ENCODE measurements at places on chromosomes 12 and 14.

DNA sequence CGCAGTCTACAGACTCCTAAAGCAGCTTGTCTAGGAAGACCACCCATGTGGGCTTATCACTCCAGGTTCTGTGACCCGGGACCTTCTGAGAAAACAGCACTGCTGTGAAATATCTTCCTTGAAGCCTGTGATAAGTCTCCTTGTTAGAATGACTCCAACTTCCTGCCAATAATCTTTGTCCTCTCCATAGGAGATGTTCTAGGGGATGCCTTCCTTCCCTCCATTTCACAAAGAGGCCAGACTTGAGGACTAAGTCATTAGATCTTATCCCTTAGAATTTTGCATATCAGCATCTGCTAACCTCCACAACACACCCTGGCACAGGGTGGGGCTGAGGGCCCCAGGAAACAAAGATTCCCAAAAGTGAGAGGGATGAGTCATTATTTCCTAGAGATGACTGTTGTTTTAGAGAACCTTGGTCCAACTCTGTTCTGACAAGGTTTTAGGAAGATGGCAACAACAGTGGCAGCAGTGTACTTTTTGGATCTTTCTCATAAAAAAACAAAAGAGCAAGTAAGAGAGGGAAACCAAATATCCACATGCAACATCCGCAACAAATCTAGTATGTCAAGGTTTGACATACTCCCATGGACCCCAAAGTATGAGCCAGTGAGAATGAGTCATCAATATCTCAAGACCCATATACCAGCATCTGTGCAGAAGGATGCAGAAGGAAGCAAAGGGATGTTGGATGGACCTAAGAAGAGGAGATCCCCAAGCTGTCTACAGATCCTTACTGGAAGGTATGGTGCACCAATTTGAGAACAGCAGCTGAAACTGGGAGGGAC, 6.0 kb downstream of the LTB4R start:
- peak; percentile 77 for DNase-seq

- no peak for DNase-seq
Measured at GRCh38 chr12:47988073-47989022, 15.9 kb downstream of the COL2A1 start.

DNA sequence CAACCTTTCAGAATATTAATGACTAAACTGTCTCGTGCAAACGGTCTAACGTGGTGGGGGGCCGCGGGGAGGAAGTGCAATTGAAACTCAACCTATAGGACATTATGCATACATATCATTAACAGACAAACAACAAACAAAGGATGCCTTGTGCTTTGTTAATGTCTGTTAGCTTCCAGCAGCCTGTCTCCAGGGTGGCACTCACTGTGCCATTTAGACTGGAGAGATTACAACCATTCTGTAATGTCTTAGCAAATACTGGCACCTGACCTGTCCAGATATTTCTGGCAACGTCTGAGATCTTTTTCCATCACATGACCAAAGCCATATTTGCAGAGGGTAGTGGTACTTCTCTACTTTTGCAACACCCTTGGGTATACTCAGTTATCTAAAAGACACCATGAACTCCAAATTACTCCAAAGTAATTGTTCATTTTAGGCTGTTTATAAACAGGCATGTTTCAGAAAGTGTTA, 11.6 kb downstream of the BHLHE41 start:
- DNase-seq = peak; percentile 11

GRCh38 chr14:67186172-67186768, 3.0 kb upstream of the GARIN2 start:
- no peak for DNase-seq

- DNase-seq = peak; percentile 46
Measured at GRCh38 chr12:113005762-113006161, 27.4 kb downstream of the OAS2 start.

DNA sequence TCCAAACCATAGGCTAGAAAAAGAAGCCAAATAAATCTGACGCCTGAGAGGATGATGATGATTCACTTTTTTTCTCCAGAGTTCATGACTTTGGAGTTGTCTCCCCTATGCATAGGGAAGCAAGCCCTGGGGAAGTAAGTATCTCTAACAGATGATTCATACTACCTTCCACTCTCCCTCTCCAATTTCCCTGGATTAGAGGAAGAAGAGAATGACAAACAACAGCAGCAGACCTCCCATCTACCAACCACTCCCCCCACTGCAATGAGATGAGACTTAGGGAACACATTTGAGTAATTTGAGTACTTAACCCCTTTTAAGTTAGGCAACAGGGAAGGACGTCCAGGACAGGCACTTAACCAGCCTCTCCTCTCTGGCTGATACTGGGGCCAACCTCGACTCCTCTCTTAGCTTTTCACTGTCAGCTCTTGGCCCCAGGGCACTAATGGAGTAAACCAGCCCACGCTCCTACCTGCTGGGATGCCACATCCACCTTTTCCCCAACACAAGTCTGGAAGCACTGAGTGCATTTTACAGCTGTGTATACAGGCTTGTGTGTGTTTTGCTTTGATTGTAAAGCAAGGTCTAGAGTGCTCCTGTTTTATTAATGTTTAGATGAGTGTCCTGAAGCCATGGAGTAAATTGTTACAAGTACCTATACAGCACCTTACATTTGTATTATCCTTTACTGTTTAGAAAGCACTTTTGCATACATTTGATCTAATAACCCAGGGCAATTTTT, 180.7 kb downstream of the PHLDA1 start:
- peak; percentile 81 for DNase-seq

DNA sequence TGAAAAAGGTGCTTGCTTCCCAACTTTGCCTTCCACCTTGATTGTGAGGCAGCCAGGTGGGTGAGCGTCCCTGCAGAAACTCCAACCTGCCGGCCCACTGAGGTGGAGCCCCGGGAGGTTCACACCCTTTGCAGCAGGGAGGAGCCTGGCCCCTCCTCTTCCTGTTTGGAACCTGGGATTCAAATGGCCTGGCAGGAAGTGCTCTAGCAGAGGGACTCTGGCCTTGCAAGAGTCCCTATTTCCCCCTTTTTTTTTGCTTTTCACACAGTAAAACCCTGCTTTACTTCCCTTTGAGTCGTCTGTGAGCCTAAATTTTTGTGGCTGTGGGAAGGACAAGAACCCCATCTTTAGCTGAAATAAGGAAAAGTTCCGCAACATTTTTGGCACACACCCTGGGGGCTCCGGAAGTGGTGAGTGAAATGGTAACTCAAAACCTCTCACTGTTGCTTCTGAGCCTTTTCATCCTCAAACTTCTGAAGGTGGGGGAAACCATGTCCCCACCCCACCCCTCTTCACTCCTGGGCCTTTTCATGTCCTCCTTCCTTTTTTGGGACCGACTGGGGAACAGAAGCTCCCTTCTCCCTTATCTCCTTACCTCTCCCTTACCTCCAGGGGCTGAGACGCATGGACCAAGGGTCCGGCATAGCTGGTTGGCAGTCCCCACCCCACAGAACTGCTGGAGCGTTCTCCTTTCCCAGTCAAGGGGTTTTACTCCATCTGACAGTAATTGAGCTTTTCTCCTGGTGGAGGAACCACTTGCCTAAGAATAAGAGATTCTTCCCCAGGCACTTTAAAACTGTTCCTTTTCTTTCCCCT, 102.0 kb downstream of the KCNMB4 start:
- no peak for DNase-seq

- no peak for DNase-seq
Measured at GRCh38 chr12:8154526-8154925, 2.3 kb upstream of the ZNF705A start.

GRCh38 chr12:119292893-119293630, 41.5 kb upstream of the CCDC60 start:
- no peak for DNase-seq

DNA sequence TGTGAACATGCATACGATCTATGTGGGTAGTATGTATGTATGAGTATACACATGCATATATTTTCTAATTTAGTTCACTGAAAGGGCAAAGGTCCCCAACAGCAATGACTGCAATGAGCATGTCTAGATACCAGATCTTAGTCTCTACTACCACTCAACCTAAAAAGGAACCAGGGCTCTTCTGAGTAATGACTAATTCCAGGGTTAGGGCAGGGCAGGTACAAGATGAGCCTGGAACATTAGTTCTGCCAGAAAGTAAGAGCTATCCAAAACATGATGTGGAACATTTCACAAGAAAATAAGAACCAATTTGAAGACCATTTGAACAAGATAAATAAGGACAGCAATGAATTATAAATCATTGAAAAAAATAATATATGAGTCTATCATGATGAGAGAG, 91.3 kb upstream of the PDZRN4 start:
- no peak for DNase-seq

DNA sequence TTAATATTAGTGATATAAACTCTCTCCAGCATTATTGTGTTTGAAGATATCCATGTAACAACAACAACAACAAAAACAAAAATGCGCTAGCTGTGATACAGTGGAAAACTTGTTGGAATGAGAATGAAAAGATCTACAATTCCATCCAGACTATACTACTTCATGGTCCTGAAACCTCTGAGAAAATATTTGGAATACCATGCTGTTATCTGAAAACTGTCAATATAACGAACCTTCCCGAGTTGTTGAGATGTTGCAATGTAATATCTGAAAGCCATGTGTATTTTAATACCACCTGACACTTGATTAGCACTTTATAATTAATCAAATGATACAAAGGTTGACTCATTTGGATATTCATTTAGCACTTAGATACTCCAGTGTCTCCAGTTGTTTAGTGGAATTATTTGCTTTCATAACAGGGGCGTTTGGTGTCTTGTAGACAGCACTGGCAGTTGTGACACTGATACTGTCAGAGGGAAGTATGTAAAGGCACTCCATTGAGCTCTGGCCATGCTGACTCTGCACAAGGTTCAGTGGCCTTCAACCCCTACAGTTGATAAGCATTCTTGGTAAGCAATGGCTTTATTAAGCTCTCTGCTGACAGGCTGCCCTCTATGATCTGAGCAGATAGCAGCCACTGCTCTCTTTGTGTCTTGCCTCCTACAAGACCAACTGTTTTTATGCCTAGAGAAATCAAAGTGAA, 447.1 kb upstream of the SEL1L start:
- no peak for DNase-seq

DNA sequence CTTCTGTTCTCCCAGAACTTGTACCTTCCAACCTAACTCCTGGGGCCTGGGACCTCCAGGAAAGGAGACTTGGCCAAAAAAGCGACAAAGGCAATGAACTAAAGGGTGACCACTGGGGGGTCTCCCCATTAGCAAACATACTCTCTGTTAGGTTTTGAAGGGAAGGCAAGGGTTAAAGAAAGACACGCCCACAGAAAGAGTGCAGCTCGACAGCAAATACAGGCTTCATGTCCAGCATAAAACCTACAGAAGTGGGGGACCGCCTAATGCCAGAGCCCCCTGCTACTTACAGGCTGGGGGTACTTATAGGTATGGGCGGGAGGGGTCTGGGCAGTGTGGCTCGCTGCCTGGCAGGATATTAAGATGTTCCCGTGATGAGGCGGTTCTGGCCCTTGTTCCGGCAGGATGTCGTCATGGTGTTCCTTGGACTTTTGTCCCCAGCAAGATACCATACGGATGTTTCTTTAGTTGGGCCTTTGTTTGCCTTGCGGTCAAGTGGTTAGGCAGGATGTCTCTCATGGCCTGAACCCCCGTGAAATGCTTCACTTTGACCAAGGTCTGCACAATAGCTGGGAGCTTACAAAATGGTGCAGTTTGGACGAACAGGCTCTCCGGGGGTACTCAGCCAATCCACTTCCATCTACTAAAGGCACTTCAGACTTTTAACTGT, 53.4 kb downstream of the PRMT8 start:
- DNase-seq = no peak

GRCh38 chr12:108260039-108260438, 79.1 kb downstream of the CMKLR1 start:
- DNase-seq = no peak

DNA sequence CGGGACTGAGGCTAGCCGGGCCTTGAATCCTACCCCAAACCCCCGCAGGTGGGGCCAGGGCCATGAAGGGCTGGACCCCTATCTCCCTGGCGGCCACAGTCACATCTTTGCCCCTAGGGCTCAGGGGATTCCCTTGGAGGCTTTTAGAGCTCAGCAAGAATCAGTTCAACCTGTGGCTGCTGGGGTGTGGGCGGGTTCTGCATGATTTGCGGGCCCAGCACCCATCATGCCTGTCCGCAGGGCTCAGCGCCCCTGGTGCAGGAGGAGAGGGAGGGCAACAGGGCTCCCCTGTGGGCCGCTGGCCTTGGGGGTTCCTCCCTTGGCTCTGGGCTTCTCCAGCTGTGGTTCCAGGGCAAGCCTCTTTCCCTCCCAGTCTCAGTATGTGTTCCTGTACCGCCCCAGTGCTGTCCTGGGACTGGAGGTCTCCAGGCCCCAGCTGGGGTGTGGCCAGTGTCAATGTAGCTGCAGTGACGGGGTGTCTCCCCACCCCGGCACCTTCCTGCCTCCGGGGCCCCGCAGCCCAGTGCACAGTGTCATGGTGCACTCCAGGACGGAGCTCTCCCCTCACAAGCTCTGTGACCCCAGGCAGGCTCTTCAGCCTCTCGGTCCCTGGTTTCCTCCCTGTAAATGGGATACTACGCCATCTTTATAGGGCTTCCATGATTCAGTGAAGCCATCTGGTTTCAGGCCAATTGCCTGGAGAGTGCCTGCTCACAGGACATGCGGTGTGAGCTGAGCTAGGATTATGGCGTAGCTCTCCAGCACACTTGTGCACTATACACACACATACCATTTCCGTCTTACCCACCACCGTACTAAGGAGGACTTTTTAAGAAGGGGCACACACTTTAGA, 9.9 kb upstream of the LBHD2 start:
- no peak for DNase-seq

DNA sequence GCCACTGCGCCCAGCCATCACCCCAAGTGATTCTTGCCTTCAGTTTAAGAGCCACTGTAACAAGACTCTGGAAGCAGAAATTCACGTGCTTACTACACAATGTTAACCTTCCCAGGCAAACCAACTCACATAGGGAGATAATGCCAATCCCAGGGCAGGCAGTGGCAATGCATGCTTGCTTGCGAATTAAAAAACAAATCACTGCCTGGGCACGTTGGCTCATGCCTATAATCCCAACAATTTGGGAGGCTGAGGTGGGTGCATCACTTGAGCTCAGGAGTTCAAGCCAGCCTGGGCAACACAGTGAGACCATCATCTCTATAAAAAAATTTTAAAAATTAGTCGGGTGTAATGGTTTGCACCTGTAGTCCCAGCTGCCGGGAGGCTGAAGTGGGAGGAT, 37.8 kb upstream of the P2RX4 start:
- no peak for DNase-seq

GRCh38 chr12:318759-319515, 56.3 kb upstream of the SLC6A13 start:
- no peak for DNase-seq

- DNase-seq = no peak
Measured at GRCh38 chr14:36955376-36955775, 217.0 kb downstream of the SLC25A21 start.

DNA sequence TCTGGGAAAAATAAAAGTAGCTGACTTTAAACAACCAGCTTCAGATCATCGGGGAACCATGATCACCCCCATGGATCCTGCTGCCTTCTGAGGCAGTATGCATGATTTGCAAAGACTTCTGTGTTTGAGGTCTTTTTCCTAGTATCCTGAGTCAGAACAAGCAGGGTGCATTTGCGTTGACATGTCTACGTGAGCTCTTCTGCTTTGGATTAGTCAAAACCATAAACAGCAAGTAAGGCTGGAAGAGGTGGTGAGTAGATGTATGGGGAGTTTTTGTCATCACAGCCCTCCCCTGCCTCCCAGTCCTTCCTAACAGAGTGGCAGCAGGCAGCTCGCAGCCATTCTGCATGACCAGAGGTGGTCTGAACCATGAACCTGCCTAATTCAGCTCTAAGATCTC, 24.1 kb downstream of the PLEKHG7 start:
- DNase-seq = no peak

All from MCF 10A (cell line).